ENCODE measurements at places on chromosomes 5 and 9.

GRCh38 chr5:17436350-17436749 lies 61.7 kb upstream of the TAF11L2 start:
- no peak for DNase-seq

DNA sequence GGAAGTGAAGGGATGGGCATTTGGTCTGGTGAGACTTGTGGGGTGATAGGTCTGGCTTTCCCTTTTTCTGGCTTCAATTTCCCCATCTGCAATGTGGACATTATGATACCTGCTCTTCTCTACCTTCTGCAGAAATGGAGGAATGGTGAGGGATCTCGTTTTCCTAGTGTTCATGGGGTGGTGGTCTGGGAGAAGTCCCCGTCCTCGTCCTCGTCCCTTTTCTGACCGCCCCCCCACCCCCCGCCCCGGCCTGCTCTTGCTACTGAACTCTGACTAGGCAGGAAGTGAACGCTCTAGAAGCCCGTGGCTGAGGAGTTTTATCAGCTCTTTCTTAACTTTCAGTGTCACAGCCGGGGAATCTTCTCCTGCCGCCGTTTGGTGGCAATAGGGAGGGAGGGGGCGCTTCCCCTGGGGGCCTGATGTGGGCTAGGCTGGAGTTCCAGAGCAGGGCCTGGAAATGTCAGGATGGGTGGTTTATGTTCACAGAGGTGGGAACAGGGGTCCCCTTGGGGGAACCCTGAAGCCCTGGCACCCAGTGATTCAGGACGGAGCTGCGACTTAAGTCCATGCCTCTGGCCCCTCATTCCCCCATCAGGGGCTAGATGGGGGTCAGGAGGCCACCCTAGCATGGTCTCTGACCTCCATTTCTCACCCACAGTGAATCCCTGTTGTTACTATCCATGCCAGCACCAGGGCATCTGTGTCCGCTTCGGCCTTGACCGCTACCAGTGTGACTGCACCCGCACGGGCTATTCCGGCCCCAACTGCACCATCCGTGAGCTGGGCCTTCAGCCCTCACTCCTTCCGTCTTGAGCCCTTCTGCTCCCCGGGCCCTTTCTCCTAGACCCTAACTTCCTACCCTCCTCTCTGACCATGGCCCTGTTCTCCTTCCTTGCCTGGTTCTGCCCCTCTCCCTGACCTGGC lies 6.7 kb downstream of the PTGS1 start:
- DNase-seq: no peak

DNA sequence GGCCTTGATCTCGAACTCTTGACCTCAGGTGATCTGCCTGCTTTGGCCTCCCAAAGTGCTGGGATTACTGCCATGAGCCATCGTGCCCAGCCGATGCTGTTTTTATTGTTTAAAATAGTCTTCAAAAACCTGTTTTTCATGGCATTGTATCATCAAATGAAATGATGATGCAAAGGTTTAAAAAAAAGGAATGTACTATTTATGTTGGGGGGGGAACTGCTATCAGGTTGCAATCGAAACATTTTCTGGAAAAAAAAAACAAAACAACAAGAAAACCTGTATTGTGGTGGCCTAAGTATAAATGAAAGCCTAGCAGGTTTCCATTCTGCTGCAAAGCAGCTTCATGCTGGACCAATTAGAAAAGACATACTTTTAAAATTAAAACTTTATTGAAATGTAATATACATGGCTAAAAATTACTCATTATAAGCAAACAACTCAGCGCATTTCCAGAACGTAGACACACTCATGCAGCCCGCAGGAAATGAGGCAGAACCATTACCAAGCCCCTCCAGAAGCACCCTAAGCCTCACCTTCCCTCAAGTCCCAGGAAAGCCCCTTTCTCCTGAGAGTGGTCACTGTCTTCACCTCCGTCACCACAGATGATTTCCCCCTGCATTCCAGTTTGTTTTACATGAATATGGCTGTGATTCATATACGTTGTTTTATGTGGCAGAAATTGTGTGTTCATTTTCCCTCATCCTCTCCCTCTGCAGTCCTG lies 19.0 kb downstream of the GPR107 start:
- DNase-seq: no peak

DNA sequence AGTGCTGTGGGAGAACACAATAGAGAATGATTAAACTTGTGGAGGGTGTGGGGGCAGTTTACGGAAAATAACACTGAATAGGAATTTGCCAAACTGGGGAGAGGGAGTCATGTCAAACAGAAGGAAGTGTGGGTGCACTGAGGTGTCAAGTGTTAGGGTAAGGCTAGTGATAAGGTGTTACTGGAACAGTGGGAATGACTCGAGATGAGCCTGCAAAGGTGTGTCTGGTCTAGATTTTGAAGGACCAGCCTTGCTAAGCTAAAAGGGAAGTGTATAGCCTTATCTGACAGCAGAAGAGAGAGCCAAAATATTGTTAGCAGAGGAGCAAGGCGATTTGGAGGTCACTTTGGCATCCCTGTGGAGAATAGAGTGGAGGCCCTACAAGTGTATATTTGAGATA lies 4.2 kb downstream of the CNOT6 start:
- DNase-seq: no peak

DNA sequence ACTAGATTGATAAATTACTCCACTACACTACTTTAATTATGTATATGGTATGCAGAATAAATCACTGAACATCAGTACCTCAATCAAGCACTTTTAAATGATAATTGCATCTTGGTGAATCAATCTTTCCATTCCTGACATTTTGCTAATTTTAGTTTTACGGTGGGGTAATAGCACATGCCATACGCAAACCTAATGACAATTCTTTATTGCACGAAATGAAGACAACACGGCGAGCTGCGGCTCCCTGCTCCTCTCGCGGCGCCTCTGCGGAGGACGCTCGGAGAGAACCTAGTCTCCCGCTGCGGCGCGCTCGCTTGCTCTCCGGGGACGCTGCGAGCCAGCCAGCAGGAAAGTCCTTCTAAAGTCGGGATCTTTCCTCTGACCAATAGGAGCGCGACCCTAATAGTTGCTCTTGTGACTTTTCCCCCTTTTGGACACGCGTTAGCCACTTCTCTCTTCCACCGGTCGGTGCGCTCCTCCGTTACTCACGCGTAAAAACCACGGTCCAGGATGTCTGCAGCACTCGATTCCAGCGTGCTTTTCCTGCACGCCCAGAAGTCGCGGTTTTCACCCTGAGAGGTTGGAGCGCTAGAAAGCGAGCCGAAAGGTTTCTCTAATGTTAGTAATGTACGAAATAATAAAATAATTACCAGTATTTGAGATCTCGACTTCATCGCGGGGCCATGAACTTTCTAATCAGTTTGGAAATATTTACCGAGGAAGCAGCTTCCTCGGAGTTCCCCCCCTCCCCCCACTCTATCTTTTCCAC lies 1.0 kb upstream of the MEF2C start:
- DNase-seq: no peak

DNA sequence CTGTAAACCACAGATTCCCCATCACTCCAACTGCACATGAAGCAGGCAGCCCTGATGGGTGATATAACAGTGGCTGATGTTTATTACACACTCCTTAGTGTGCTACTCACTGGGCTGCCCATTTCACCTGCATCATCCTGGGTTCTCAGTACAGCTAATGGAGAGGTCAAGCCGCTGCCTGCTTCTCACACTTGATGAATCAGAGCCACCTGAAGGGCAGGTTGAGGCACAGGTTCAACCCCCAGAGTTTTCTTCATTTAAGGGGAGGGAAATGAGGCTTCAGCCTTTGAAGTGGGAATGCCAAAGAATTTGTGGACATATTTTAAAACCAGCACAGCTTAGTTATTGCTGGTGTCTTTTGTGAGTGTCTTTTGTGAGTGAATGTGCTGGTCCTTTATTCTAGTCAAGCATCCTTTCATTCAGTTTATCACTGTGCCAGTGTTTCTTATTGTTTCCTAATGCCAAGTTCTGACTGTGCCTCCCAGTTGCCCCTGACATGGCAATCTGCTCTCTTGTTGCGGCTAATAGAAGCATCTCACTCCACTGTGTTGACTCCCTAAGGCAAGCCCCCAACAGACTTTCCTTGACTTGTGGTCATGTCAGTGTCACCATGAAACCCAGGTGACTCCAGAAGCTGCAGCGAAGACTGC lies 109.2 kb downstream of the FBXL7 start:
- no peak for DNase-seq

DNA sequence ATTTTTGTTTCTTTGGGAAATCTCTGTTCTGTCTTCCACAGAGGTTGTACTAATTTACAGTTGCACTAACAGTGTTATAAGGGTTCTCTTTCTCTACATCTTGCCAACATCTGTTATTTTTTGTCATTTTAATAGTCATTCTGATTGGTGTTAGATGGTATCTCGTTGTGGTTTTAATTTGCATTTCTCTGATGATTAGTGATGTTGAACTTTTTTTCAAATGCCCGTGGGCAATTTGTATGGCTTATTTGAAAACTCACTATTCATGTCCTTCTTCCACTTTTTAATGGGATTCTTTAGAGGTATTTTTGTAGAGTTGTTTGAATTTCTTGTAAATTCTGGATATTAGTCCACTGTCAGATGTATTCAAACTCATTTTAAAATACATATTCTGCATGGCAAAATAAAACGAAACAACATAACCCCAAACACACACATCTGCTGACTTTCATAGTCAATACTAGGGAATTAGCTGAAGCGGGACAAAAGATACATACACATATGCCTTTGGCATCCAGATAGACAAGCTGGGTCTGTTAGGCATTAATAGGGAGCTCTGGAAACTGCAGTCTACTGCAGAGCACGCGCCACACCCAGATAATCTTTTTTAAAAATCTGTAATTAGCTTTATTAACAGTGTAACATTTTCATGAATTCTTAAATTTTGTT lies 5.8 kb upstream of the SPATA31C2 start:
- DNase-seq: no peak

GRCh38 chr5:72608297-72608696 lies 101.1 kb upstream of the ZNF366 start:
- no peak for DNase-seq

- no peak for DNase-seq
Observed at GRCh38 chr5:180332051-180332517, 21.1 kb downstream of the GFPT2 start.

- DNase-seq: no peak
Observed at GRCh38 chr9:4820168-4820567, 27.4 kb downstream of the RCL1 start.

GRCh38 chr9:27339661-27340284 lies 42.8 kb upstream of the EQTN start:
- DNase-seq: no peak

DNA sequence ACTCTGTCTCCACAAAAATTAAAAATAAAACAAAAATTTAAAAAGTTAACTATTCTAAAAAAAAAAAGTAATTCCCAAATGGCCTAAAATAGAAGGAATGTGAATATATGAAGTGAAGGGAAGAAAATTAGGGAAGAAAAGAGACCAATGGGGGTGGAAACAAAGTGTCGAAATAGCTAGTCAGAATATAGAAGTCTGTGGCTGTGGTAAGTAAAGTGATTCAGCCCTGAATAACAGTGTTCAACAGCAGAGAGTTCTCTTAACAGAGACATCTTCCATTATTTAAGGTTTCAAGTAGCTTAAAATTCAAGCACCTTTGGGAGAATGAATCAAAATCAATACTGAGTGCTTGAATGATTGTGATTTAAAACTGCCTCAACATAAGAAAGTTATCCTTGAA lies 51.7 kb downstream of the LPAR1 start:
- no peak for DNase-seq

DNA sequence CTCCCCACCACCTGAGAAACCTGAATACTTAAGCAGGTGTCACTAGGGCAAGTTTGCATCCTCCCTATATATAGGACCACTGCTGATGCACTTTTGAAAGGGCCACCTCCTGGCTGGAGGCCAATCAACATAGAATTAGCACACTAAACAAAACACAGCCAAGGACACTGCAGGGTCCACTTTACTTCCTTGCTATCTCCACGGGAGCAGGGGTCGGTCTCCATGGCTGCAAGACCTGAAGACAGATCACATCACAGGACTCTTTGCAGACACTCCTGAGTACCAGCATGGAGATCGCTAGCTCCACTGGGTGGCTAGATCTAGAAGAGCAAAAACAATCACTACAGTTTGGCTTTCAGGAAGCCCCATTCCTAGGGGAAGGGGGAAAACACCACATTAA lies 72.3 kb downstream of the C9orf153 start:
- DNase-seq: no peak

DNA sequence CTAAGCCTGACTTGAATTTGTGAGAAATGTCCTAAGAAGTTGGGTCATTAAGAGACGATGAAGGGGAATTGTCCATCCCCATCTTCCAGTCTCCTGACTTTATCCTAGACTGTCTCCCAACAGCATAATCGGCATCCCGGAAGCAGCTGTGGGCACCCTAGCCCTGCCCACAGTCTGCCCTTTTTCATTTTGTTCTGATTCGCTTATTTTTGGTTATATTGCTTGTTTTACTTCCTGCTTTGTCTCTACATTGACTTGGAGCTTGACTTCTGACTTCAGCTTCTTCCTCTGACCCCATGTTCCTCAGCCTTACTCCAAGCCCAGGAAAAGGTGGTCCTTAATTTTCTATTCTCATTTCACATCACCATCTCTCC lies 41.8 kb downstream of the UGCG start:
- no peak for DNase-seq

DNA sequence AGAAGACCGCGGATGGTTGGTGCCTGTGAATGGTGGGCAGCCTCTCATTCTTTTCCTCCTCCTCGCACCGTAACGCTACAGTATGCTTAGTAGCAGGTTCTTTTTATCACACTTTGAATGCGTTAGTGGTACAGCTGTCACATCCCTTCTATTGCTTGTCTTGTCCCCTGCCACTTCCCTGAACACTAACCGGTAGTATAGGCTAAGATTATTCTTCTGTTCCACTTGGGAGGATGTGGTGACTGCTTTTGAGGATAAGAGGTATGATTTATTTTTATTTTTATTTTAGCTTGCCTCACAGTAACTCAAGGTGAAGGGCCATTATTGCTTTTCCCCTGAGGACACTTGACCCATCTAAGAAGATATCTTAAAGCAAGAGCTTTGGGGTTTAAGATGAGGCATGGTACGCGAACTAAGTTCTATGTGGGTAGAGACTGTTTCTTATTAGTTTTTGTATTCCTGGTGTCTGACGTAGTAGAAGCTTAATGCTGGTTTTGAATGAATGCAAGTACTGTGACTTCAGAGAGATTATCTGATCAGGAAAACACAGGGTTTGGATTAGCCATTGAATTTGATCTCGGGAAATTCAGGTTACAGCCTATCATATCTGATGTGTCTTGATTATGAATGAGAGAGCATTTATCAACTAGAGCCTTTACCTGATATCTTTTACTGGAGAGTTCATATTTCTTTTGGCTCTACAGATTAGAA lies 951 bp downstream of the UNC13B start:
- no peak for DNase-seq

- DNase-seq: no peak
Observed at GRCh38 chr9:2489838-2490314, 131.7 kb upstream of the VLDLR start.

GRCh38 chr5:167893271-167893670 lies 398.2 kb upstream of the WWC1 start:
- no peak for DNase-seq

DNA sequence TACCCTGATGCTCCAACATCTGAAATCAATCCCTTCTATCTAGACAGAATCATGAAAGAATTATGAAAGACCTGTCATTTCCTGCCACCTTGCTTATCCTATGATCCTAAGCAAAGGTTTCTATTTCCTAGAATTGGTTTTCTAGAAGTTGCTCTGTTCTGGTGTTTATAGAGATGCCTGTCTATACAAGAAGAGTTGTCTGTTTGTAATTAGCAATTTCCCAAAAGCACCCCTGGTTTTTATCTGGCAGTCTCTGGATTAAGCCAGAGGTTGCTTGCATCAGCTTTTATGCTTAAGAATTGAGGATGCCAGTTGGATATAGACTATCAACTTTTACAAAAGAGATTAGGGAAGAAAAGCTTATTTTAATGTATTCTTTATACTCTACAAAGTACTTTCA lies 133.0 kb upstream of the EFNA5 start:
- DNase-seq: no peak
